Activated CD4-positive, alpha-beta T cell treated with anti-CD3 and anti-CD28 coated beads for 36 hours (primary cell): ENCODE measurements at places on chromosomes 13 and 19. TPM values are rescaled to one million over a fixed set of nuclear protein-coding genes. Genes with fewer than 3 reads are reported as not detected.

DNA sequence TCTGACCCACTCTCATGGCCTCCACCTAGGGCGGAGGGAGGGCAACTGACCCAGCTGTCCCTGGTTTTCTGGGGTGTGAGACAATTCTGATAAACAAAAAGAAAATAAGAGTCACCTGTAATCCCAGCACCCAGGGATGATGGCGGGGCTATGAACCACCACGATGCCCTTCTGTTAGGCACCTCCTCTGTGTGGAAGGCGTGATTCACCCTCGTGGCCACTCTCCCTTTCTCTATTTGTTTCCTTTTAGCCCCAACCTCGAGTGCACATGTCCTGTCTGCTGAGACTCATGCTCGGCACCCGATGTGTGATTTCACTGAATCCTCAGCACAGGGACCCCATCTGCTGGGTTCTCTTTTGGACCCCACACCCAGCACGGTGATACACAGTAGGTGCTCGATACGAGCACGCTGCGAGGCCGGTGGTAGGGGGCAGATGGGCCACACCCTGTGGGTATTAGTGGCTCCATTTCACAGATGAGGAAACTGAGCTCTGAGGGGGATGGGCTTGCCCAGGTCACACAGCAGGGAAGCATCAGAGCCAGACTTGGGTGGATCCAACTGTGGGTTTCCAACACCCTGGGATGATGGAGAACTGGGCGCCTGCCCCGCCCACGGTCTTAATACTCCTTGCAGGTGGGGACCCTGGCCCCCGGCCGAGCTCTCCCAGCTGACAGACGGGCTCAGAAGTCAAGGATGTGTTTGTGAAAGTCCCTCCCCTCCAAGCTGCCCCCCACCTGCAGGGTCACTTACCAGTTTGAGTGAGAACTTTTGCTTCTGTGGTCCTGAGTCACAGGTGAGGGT is 24.9 kb downstream of the VRK3 start:
- peak; percentile 42 for DNase-seq

The DKKL1 gene
- total RNA-seq, result not detected

The PSG3 gene
- total RNA-seq, result not detected

DNA sequence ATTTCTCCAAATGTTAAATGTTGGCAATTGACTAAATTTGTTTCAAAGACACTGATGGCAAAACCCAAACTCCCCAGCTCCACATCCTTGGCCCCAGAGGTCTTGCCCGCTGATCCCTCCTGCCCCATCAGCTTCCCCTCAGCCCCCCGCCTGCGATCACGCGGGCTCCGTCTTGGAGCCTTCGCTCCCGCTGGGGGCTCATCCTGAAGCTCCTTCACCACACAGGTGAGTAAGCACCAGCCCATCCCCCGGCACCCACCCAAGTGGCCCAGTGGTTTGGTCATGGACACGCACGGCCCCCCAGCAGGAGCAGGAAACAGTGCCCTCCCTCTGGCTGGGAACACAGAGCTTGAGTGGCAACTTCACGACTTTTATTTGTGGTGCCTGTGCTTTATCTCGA is 14.9 kb downstream of the EPS8L1 start:
- no peak for DNase-seq

- no peak for DNase-seq
These were observed 32.2 kb upstream of the KLF12 start for GRCh38 chr13:74166261-74167004.

The ZNF625 gene
- 5.5 TPM for total RNA-seq

GRCh38 chr13:20673715-20674114 is 29.8 kb upstream of the IL17D start:
- no peak for DNase-seq

DNA sequence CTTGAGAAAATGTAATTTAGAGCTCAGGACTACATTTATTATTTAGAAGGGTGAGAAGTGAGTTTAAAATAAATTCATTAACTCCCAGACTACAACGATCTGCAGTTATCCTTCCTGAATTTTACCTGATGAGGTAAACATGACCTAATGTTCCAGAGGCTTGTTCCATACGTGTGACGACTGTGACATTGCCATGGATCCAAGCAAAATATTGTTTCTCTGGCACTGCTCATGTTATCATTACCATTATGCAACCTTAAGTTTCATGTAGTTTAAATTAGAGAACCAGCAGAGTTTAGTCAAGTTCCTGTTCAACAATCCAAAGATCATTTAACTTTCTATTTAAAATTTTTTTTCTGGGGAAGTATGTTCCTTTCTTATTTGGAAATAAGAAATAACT is 279.6 kb downstream of the KLF5 start:
- no peak for DNase-seq

DNA sequence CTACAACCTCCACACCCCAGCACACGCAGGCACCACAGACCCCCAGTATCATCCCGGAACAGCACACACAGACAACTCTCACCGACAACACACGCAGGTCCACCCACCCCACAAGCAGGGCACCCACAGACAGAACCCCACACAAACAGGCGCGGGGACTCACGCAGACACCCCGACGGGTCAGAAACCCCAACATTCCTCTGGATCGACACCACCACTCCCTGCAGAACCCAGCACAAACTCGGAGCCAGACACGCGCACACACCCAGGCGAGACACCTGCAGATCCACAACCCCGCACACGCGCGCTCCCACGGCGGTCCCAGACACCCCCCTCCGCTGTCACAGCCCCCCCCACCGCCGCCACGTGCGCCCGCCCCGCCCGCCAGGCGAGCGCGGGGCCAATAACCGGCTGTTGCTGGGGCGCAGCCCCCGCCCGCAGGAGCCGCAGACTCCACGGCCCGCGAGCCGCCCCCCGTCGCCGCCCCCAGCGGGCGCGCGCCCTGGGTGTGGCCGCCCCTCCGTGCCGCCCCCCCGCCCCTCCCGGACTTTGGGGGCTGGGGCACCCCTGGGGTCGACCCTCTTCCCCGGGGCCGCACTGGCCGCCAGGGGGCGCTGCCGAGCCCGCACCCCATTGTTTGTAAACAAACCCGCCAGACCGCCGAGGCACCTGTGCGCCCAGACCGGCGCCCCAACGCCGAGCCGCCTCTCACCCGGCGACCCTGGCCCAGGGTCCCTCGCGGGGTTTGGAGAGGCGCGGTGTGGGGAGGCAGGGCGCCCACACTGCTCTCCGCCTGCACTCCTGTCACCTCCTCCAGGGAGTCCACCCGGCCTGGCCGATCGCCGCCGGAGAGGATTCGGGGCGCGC is 712 bp downstream of the BBC3 start:
- peak; percentile 87 for DNase-seq

DNA sequence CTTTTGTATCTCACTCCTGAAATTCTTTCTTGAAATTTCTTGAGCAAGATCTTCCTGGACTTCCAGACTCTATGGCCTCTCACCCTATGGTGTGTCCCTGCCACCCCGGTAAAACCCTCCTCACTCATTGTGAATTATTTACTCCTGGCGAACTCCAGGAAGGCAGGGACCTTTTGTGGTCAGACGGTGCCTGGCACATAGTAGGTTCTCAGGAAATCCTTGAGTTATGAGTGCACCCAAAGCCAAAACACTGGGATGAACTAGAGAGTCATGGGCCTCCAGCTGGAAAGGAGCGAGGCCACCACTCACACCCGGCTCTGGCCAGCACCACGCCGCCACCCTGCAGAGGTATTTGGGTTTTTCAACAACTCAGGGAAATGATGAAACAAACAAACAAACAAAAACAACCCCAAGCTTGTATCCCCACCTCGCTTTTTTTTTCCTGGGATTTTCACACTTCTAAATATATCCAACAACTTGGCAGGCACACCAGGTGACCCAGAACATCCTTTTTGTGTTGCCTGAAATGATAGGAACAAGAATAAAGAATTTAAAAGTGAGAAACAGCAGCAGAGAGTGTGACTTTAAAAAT is 11.2 kb downstream of the HPN start:
- DNase-seq, result no peak

GRCh38 chr13:111505175-111505777 is 184.8 kb downstream of the TEX29 start:
- DNase-seq, result peak; percentile 26

- DNase-seq, result no peak
These were observed 1.3 kb downstream of the FCGRT start for GRCh38 chr19:49513746-49514118.

- peak; percentile 54 for DNase-seq
These were observed 5.7 kb downstream of the WDR62 start for GRCh38 chr19:36060430-36060829.

DNA sequence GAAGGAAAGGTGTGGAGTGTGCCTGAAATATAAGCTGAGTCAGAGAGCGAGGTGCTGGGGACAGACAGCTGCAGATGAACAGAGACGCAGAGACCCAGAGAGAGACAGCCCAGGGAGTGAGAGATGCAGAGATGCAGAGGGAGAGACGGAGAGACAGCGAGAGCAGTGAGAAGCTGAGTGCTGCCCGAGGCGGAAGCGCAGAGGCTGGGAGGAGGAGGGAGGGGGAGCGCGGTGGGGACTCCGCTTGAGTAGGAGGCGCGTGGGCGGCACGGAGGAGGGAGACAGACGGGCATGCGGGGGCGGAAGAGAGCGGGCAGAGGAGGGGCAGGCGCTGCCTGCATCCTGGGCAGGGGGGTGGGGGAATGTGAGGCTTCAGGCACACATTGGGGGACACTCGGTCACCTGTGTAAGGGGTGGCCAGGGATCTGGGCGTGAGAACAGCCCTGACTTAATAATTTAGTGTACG is 25.7 kb downstream of the SLC8A2 start:
- DNase-seq, result peak; percentile 71

The RCBTB1 gene
- 9.8 TPM for total RNA-seq

GRCh38 chr19:7550987-7551761 is 15.7 kb downstream of the PNPLA6 start:
- DNase-seq, result peak; percentile 77

The C19orf73 gene
- total RNA-seq, result 2.0 TPM

DNA sequence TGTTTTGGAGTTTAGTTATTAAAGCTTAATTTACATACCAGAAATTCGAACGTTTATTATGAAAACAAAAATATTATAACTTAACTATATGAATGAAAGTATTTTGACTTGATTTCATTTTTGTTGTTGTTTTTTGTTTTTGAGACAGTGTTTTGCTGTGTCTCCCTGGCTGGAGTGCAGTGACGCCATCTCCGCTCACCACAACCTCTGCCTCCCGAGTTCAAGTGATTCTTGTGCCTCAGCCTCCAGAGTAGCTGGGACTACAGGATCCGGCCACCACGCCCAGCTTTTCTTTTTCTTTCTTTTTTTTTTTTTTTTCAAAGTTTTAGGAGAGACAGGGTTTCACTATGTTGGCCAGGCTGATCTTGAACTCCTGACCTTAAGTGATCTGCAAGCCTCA is 392.6 kb downstream of the PCDH17 start:
- DNase-seq, result no peak

GRCh38 chr19:41862445-41862986 is 2.5 kb downstream of the RPS19 start:
- no peak for DNase-seq

The MED25 gene
- total RNA-seq, result 49.9 TPM

DNA sequence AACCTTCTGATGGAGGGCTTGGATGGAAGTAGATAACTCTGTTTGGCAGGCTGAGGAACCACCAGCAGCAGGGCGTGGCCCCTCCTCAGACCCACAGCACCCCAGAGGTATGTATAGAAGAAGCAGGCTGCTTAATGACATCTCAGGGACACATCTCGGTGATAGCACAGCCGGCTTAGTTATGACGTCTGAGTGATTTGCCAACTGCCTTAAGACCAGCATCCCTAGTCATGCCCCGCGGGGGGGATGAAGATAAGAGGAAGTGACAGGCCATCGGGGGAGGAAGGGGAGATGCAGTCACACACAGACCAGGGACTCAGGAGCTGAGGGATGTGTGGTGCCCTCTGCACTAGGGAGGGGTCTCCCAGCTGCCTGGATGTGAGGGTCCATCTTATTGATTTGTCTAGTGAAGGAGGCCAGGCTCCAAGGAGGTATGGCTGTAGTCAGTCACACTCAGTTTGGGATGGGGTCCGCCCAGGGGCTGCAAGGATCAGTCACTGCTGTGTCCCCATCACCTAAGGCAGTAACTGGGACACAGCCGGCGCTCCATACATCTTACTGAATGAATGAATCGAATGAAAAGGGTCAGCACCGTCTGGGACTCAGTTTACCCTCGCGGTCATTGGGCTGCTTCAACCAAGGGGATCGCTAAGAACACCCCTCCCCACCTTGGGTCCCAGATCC is 19.2 kb upstream of the ERCC1 start:
- peak; percentile 68 for DNase-seq

DNA sequence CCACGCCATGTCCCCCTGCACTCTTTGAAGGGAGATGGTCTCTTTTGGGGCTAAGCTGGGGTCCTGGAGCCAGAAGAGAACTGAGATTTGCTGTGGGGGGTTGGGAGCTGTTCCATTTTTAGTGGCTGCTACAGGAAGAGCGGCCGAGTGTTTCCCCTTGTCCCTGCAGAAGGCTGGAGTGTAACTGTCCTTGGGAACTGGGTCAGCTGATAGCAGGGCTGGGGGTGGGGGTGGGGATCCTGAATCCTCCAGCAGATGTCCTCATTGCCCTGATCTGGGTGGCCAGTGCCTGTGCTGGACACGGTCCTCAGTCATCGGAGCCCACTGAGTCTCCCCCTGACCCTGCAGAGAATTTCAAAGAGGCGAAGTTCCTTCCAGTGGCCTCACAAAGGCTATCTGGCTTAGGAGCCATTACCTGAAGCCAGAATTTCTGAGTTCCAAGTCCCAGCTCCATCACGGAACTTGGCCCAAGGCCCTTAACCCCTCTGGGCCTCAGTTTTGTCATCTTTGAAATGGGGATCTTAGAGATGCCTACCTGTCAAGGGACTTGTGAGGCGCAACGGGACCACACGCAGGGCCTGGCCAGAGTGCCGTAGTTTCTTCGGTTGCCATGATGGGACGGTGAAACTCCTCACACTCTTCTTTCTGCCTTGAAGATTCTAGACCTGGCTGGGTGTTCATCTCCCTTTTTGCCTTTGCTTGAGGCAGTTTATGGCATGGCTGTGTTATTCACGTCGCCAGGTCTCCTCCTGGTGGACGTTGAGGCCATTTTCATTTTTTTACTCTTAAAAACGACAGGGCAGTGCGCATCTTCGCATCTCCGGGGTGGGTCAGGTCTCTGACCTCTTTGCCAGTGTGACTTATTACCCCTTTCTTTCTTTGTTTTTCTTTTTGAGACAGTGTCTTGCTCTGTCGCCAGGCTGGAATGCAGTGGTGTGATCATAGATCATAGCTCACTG is 51.9 kb downstream of the DNM2 start:
- peak; percentile 28 for DNase-seq

The TEAD2 gene
- total RNA-seq, result not detected

GRCh38 chr13:59144700-59145099 is 1019.0 kb downstream of the DIAPH3 start:
- DNase-seq, result no peak

DNA sequence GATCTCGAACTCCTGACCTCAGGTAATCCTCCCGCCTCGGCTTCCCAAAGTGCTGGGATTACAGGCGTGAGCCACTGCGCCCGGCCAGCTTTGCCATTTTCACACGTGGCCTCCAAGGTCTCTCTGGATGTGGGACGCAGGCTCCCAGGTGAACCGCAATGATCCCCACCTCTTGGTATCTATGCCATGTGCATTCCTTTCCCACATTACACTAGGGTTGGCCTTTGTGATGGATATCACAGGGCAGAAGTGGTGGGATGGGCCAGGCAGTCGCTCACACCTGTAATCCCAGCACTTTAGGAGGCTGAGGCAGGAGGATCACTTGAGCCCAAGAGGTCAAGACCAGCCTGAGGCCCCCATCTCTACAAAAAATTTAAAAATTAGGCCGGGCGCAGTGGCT is 22.4 kb downstream of the FGF21 start:
- DNase-seq, result no peak

The UPF1 gene
- 72.4 TPM for total RNA-seq
